NCI-H1048 (cell line): ENCODE measurements at places on chromosomes 1 and 21.

DNA sequence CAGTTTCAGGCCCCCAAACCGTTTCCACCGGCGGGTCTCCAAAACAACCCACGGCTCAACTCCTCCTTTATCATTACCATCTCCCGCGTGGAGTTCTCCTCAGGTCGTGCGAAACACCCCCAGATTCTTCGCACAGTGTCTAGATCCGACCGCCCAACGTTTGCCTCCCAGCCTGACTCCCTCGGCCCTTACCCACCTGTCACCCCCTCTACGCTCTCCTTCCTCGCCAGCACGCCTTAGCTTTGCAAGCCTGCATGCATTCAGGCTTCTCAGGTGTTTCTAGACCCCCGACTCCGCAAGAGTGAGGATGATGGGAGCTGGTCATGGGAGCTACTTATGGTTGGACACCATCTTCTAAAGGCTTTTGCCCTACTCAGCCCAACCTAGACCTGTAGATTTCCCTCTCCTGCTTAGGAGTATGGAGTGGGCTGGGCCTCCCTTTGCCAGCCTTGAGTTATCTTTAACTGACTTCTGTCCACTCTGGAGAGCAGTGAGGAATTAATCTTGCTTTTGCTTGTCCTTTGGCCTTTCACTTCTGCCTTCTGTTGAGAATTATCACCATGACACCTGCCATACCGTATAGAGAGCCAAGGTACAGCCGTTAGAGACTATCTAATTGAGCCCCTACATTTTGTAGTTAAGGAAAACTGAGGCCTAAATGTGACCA, 865 bp downstream of the ATP5IF1 start:
- no peak for DNase-seq

- DNase-seq = no peak
Observed at GRCh38 chr1:28259934-28260802, 850 bp downstream of the SESN2 start.

- DNase-seq = peak; percentile 5
Observed at GRCh38 chr1:183227422-183228346, 41.6 kb downstream of the LAMC2 start.

DNA sequence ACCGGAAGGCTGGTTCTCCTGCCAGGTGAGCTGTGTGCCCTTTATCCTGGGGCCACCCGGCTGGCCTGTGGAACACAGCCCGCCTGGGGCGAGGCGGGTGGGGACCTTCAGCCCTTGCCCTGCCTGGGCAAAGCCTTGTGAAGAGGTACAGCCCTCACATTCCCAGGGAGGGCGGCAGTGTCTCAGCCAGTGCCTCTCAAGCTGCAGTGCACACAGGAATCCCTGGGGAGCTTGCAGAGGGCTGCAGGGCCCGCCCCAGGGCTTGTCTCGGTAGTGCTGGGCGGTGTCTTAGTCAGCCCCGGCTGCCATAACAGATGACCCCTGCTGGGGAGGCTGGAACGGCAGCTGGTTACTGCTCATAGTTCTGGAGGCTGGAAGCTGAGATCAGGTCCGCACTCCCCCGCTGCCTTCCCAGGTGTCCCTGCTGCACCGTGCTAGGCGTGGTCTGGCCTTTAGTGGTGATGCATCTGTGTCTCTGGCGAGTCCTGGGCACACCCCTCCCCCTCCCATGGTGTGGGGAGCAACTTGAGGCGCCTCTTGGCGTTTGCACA, 12.6 kb downstream of the DFFB start:
- DNase-seq = no peak

GRCh38 chr1:88647249-88647645, 36.8 kb upstream of the PKN2 start:
- no peak for DNase-seq

DNA sequence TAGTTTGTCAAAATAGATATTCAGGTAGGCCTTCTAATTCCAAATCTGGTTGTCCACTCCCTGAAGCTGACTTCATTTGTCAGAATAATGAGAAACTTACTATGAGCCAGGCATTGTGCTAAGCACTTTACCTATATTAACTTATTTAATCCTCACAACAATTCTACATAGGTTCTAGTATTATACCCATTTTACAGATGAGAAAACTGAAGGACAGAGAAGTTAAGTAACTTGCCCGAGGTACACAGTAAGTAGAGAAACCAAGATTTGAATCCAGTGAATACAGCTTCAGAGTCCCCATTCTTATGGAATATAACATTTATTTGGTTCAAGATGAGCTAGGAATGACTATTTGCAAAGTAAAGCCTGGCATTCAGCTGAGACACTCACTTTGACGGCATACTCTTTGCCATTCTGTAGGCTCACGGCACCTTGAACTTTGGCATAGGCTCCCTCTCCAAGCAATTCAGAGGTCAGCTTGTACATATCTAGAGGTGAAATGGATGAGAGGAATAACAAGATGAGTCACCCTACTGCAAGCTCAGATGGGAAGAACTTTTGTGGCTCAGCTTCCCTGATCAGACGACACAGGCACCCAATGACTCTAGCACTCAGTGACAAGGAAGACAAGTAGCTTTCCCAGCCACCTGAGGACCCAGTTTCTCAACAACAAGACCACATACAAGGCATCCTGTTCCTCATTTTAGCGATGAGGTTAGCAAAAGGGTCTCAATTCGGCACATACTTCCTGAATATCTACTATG, 23.7 kb downstream of the MKNK1 start:
- DNase-seq = no peak

GRCh38 chr21:34270411-34270810, 93.4 kb upstream of the KCNE2 start:
- DNase-seq = no peak

DNA sequence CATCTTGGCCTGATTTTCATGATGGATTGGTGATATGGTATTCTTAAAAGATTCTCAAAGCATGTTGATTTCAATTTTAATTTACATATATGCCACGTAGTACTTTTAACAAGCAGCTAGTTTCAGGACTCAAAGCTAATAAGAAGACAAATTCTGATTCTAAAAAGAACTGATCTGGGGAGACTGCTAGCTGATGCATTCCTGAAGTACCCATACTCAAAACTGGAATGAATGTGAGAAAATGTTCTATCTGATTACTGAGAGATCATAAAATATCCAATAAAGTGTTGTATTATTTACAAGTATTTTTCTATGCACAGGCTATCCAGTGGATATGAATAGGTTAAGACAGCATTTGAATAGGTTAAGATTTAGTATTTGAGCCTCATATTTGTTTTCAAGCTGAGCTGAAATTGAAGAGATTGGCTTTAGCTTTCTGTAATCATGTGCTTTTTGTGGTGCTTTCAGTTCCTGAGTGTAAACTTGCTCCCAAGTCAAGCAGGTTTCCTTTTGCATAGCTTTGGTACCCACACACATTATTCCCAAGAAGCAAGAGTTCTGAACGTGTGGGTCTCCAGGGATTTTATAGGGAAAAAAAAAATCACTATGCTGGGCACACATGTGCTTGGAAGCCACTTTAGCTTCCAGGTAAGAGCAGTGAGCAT, 114.1 kb downstream of the VPS13D start:
- DNase-seq = no peak

- peak; percentile 22 for DNase-seq
Observed at GRCh38 chr1:237386362-237387143, 344.6 kb downstream of the RYR2 start.

DNA sequence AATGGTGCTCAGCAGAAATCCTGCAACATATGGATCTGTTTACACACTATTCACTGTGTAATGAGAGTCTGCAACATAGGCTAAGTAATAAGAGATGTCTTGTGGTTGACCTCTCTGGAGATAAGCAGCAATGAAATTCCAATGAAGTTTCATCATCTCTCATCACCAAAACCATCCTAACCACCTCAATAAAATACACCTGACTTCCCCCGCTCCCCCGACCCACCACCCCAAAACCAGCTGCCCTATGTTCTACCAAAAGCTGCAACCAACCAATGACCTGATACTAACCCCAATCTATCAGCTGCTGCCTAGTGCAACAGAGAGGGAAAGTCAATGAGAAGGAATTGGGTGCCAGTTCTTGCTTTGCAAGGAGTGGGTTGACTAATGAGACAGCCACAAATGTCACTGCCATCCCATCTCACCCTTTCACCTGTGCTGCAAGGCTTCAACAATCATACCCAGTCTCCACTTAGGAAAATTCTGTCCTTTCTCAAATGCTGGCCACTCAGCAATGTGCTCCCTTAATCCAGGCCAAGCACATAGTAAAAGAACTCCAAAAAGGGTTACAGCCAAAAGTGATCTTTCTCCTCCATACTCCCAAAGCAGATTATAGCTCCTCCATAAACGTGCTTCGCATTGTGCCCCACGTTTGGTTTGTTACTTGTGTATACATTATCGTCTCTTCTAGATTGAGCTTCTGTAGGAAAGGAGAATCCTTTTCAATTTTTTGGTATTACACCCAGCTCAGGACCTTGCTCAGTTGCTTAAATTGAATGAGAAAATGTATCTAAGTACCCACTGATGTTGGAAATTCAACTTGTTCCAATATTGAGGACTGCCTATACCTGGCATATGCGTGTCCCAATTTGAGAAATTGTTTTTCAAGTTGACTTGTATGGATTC, 29.0 kb downstream of the MRPL39 start:
- no peak for DNase-seq

GRCh38 chr1:1284221-1285101, 4.2 kb downstream of the SCNN1D start:
- no peak for DNase-seq
